ENCODE measurements at places on chromosomes 1 and 21. TPM values are rescaled to one million over a fixed set of nuclear protein-coding genes. Genes with fewer than 3 reads are reported as not detected.

The NES gene
- total RNA-seq: 29.7 TPM

The KRTAP21-2 gene
- total RNA-seq: not detected

The AVPR1B gene
- not detected for total RNA-seq

The AMY1A gene
- not detected for total RNA-seq
